ENCODE measurements at places on chromosomes 13 and 19.
A peak's percentile ranks its signal among the peaks of the same experiment; 100 is the strongest.

DNA sequence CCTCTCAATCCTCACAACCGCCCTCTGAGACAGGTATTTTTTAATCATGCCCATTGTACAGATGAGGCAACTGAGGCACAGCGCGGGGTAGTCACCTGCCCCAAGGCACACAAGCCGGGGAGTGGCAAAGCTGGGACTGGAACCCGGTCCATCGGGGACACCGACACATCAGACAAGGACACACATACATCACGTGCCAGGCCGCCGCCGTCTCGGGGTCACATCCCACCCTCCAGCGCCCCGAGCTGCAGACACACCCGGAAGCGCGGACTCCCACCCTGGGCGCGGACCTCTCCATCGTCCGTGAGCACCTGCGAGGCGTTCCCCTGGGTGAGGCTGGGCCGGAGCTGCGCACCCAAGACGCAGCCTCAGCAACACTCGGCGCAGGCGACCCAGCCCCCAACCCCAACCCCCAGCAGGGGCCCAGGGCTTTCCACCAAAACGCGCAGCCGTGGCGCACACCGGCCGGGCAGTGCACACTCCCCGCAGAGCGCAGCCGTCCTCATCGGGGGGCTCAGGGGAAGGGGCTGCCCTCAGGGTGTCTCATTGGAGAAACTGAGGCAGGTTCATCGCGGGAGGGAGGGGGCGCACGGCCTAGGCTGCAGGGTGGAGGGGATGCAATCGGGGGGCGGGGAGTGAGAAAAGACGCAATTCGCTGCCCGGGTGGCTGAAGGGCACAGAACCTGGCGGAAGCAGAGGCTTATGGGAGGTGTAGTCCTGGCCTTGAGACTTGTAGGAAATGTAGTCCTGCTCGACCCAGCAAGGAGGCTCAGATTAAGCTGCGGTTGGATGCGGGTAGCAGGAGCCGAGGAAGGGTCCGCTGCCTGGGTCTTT is 1.9 kb upstream of the LMTK3 start:
- DNase-seq = peak; percentile 95

DNA sequence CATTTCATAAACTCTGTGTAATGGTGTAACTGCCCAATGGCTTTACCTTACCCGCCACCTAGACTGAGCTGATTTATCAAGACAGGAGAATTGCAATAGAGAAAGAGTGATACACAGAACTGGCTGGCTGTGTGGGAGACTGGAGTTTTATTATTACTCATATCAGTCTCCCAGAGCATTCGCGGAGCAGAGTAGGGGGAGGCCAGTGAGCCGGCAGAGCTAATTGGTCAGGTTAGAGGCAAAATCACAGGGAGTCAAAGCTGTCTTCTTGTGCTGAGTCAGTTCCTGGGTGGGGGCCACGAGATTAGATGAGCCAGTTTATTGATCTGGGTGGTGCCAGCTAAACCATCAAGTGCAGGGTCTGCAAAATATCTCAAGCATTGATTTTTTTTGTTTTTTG is 23.4 kb upstream of the SLITRK1 start:
- no peak for DNase-seq

- no peak for DNase-seq
Observed at GRCh38 chr13:109785141-109785891, 1.1 kb downstream of the IRS2 start.

DNA sequence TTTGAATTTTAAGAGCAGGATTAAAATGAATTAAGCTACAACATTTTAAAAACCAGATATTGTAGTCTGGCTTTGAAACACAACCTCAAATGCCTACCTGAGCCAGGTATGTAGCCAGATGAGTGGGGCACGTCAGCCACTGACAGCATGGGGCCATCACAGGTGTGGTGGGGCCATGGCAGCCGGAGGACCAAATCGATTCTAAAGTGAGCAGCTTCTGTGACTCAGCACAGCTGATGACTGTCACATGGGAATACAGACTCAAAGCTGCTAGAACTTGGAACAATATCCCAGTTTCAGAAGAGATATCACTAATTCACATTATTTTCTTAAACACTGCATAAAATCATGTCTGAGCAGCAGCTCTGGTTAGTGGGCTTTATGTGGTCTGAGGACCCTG is 52.8 kb downstream of the SERP2 start:
- DNase-seq = no peak

- DNase-seq = no peak
Observed at GRCh38 chr13:77878190-77878589, 40.4 kb downstream of the EDNRB start.

GRCh38 chr13:110261166-110262081 is 45.5 kb downstream of the COL4A1 start:
- no peak for DNase-seq

DNA sequence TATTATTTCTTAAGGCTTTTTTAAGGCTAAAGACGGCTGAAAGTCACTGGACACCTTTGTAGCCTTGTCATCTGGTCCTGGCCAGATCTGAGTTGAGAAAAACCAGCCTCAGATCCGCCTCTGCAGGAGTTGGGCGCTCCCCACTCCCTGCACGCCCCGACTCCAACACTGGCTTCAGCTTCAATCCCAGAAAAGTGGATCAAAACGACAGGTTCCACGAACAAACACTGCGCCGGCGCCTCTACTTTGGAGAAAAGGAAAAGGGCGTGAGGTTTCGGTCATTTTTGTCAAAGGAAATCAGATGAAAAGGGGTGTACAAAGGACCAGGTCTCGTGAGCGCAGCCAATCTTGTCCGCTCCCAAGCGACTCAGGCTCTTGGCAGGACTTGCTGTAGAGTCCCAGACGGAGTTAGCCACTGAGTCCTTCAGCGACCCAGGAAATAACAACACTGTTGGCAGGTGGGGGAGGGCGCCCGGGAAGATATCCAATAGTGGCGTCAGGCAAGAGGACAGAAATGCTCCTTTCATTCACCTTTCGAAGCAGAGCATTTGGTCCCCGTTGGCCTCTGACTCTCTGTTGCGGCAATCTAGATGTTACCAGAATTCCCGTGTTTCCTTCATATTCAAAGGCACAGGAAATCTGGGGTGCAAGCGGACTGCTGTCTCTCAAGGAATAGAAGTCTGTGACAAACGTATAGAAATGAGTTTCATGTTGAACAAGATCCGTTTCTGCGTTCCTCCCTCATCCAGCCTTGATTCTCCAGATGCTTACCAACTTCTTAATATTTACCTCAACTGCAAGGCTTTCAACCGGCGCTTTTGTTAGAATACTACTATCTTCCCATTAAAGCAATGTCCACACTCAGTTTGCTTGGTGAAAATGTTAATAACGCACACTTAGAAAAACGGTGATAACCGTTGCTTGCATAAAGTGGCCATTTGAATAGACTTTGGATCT is 1.8 kb upstream of the CCNA1 start:
- no peak for DNase-seq

DNA sequence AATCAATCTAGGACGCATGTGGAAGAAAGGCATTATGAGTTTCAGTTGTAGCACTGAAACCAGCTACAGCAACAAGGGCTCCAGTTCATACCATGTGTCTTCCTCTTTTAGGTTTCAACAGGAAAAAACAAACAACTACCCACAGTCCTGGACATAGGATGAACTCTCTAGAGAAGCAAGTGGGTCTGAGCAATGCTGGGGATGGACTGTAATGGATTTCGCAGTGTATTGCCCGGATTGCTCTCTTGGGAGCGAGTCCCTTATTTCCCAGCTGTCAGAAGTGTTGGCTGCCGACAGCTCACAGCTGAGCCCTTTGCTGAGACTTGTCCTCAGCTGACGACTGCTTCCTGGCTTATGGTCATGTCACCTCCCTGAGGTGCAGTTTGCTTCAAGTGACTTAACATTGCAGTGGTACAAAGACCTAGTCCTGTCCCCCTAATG is 12.1 kb upstream of the MYCBP2 start:
- DNase-seq = no peak
